ENCODE measurements at places on chromosomes 12 and 14. TPM values are rescaled to one million over a fixed set of nuclear protein-coding genes. Genes with fewer than 3 reads are reported as not detected.
A peak's percentile ranks its signal among the peaks of the same experiment; 100 is the strongest.

DNA sequence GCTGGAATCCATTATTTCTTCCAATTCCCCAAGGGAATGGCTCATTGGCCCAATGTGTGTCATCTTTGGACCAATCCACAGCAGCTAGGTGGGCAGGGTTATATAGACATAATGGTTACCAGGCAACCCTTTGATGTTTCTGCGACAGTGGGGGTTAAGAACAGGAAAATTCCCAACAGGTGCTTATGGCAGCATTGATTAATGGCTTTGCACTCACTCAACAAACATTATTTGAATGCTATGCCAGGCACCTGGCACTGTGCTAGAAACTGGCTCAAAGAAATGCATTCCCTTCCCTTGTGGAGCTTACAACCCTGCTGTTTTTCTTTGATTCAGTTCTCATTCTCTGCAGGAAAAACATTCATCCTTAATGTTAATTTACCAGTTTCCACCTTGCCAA lies 1221.0 kb downstream of the AACS start:
- no peak overlapping the region for H3K4me3 ChIP-seq
- no peaks in the 10 kb centered on the region for H3K4me1 ChIP-seq
- no peak overlapping the region for H3K27ac ChIP-seq
- no peaks in the 10 kb centered on the region for H3K36me3 ChIP-seq

DNA sequence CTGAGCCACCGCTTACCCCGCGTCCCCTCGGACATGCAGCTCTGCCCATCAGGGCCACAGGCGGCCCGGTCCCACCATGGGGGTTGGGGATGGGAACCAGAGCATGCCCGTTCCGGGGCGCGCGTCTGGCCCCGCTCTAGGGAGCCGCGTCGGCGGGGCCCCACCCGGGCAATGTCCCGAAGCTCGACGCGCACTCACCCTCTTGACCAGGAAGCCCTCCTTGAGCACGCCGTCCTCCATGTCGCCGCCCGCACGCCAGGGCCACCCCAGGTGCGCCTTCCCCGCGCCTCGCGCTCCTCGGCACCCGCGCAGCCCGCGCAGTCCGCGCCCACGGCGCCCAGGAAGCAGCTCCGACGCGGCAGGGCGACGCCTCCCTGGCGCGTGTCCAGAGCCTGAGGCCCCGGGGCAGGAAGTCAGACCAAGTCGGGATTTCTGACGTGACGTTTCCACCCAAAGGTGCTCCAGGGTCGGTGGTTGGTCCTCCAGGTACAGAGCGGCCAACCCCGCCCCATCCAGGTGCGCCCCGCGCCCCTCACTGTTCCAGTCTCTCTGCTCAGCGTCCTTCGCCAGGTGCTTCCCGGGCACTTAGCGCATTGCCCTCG lies at the start of gene PLEK2:
Gene PLEK2 (minus strand): TSS at position 346 of the 602 bp plus-strand sequence. CDS start 106 bp downstream, at position 240.
- H3K4me3 ChIP-seq = peak within 1 kb of the TSS; percentile 54
- DNase-seq = peak; percentile 31
- no peaks in the 10 kb centered on the region for H3K4me1 ChIP-seq
- no peaks in the 10 kb centered on the region for H3K36me3 ChIP-seq

DNA sequence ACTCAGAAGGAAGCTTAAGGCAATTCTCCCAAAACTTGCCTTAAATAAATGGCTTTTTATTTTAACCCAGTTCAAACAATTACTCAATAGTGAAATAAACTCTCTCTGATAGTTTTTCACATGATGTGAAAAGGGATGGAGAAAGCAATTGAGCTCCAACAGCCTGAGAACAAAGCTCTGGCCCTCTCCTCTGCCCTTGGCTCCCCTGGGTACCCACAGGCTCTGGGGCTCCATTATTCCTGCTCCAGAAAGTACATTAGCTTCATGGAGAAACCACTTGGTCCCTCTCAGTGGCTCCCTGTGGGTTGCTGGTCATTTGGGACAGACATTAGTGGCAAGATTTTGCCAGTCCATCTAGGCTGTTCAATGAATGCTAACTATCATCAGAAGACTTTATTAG lies 242.8 kb downstream of the ATP23 start:
- no peaks in the 10 kb centered on the region for H3K4me1 ChIP-seq
- no peak for DNase-seq
- no peaks in the 10 kb centered on the region for H3K36me3 ChIP-seq
- H3K27ac ChIP-seq = no peak overlapping the region
- no peak overlapping the region for H3K4me3 ChIP-seq
- no peaks in the 10 kb centered on the region for H3K27me3 ChIP-seq

- no peaks in the 10 kb centered on the region for H3K36me3 ChIP-seq
- H3K27ac ChIP-seq = no peak overlapping the region
- no peak for DNase-seq
- H3K4me3 ChIP-seq = no peak overlapping the region
Observed at GRCh38 chr12:46342562-46343033, 30.0 kb downstream of the SLC38A2 start.

GRCh38 chr12:118327391-118327790 lies 45.3 kb downstream of the TAOK3 start:
- H3K27ac ChIP-seq = no peak overlapping the region
- DNase-seq = no peak
- H3K36me3 ChIP-seq = no peaks in the 10 kb centered on the region
- H3K4me3 ChIP-seq = no peak overlapping the region
- H3K4me1 ChIP-seq = no peaks in the 10 kb centered on the region
- no peaks in the 10 kb centered on the region for H3K27me3 ChIP-seq

- no peaks in the 10 kb centered on the region for H3K27me3 ChIP-seq
- H3K4me1 ChIP-seq = no peaks in the 10 kb centered on the region
- no peak for DNase-seq
- no peak overlapping the region for H3K4me3 ChIP-seq
- no peak overlapping the region for H3K27ac ChIP-seq
Observed at GRCh38 chr12:50749459-50749882, 14.4 kb upstream of the ATF1 start.

The ACRBP gene
- 2.4 TPM for total RNA-seq

The KLRG1 gene
- total RNA-seq = 3.8 TPM

All from breast epithelium (tissue), 4 donors.